Globus pallidus (tissue), 1 donor: ENCODE measurements at places on chromosomes 6 and 20.

GRCh38 chr20:63025534-63026331 is 19.0 kb upstream of the BHLHE23 start:
- no peak for DNase-seq

- DNase-seq = no peak
Observed at GRCh38 chr6:41583565-41583964, 37.4 kb downstream of the FOXP4 start.

DNA sequence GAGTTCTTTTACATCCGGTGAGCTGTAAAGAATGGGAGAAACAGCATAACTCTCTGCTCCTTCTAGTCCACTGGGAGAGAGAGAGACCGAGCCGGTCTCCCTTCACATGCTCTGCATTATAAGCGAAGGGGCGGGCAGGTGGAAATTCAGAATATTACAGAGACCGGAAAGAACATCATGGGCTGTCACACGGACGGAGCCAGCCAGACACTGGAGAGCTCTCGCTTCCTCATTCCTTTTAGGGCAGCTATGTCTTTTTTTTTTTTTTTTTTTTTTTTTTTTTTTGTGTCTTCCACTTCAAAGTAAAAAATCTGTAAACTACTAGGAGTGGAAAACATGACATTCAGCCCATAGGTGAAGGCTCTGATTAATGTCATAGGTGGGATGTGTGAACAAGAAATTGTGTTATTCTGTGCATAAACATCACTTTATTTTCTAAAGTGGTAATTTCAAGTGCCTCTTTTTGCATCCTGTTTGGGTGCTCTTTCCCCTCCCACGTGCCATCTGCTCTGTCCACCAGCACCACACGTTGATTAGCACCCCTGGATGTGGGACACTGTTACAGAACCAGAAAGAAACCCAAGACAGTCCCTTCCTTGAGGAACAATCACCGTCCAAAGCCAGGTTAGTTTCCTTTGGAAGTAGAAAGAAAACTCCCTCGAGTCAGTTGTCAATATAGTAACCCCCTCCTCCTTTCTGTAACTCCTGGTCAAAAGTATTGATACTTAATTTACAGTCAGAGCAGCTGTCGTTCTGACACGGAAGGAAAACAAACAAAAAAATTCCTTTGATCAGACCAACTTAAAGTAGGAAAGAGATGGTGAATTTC is at the start of gene TAGAP:
TAGAP (minus strand) TSS at position 93 of the 829 bp plus-strand sequence. CDS start 845 bp downstream, outside the sequence.
- DNase-seq = peak; percentile 61

DNA sequence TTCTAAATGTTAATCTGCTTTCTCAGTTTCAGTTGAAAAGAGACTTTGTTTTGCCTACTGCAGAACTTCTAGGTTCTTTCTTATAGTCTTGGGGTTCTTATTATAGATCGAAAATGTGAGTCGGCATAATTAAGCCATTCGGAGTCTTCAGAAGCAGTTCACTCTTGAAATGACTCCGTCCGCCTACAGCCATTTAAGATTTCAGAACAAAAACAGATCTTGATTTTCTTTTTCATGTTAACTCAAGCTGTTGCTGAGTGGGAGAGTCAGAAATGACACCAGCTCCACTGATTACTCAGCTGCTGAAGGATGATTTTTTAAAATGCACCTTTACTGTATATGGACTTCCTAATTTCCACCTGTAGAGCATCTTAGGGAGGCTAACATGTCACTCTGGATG is 15.9 kb downstream of the PRDM1 start:
- DNase-seq = no peak

GRCh38 chr6:45707176-45707575 is 308.5 kb downstream of the CLIC5 start:
- DNase-seq = no peak

GRCh38 chr6:113680301-113680700 is 176.8 kb upstream of the MARCKS start:
- DNase-seq = no peak

GRCh38 chr6:30061858-30062458 is 893 bp downstream of the POLR1H start:
- DNase-seq = no peak

GRCh38 chr20:2236256-2236655 is 59.5 kb upstream of the TGM3 start:
- no peak for DNase-seq

GRCh38 chr20:2364044-2364443 is 16.7 kb upstream of the TGM6 start:
- no peak for DNase-seq

GRCh38 chr20:24778585-24779031 is 170.5 kb upstream of the CST7 start:
- DNase-seq = no peak
